ENCODE measurements at places on chromosomes 2 and 18. TPM values are rescaled to one million over a fixed set of nuclear protein-coding genes. Genes with fewer than 3 reads are reported as not detected.

The ALPP gene
- total RNA-seq = 1.5 TPM

The HOXD13 gene
- total RNA-seq = 3.1 TPM

The RAB6C gene
- total RNA-seq = not detected

The ADD2 gene
- 16.3 TPM for total RNA-seq

The RAX gene
- not detected for total RNA-seq

The MBD1 gene
- 36.2 TPM for total RNA-seq

The CASP10 gene
- 1.0 TPM for total RNA-seq

The NCKAP5 gene
- total RNA-seq = 0.08 TPM

The B3GNT7 gene
- total RNA-seq = not detected

The MCFD2 gene
- total RNA-seq = 124 TPM

The TOGARAM2 gene
- total RNA-seq = not detected

The DNER gene
- total RNA-seq = 7.1 TPM

The SYT4 gene
- total RNA-seq = 0.37 TPM

The LRRTM4 gene
- 1.1 TPM for total RNA-seq

Measured in H4 (cell line).